DND-41 (cell line): ENCODE measurements at places on chromosomes 11 and 22.

DNA sequence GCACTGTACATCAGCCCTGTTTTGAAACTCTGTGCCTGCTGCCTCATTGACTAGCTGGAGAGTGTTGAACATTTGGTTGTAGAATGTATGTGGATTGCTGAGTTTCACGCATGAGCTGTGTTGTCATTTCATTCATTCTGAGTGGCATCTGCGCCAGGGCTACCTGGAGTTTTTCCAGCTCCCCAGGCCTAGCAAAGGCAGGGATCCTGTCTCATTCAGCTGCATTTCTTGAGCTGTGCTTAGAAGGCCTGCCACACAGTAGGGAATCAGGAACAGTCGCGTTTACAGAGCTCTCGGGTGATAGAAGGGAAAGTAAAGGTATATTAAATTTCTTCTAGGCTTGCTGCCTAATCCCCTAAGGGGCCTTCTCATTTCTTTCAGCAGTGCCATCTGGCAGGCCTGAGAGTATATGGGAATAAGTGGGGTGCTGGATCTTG is 44.3 kb downstream of the PTPRJ start:
- no peaks in the 10 kb centered on the region for H3K27me3 ChIP-seq
- no peak overlapping the region for H3K27ac ChIP-seq
- no peak overlapping the region for H3K4me3 ChIP-seq

- H3K27me3 ChIP-seq = peaks cover 23% of the 10 kb centered on the region
- no peak overlapping the region for H3K27ac ChIP-seq
- no peaks in the 10 kb centered on the region for H3K4me1 ChIP-seq
- DNase-seq = no peak
- no peak overlapping the region for H3K4me3 ChIP-seq
These were observed 50.7 kb downstream of the ARHGEF12 start for GRCh38 chr11:120386774-120387371.

DNA sequence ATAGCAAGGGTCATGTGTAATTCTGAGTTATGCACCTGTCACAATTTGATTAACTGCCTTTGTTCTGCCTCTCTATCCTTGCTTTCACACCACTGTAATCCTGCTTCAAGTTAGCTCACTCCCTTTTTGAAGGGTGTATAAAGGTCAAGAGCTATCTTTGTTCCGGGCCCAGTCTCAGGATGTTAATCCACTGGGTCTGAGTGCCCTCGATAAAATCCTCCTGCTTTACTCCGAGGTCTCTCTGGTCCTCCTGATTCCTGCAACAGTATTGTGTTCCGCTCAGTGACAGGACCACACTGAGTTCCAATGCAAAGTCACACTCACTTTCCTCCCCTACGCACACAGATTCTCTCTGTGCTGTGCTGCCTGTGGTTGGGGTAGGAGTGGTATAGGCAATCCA is 186.5 kb downstream of the DYNC2H1 start:
- H3K36me3 ChIP-seq = no peaks in the 10 kb centered on the region
- H3K4me3 ChIP-seq = no peak overlapping the region
- no peaks in the 10 kb centered on the region for H3K4me1 ChIP-seq
- H3K27ac ChIP-seq = no peak overlapping the region

DNA sequence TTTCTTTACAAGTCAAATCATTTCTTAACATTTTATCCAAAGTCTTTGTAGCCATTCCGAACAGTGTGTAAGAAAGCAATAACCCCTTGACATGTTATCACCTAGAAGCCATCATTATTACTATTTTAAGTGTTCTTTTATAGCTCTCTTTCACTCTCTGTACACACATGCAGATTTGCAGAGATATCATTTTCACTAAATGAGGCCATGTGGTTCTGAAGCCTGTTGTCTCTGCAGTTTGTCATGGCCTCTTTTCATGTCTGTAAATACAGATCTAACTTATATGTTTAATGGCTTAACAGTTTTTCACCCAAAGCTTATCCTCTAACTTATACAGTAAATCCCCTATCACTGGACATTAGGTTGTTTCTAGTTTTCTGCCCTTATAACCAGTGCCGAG is 166.8 kb downstream of the MYO18B start:
- peaks cover 17% of the 10 kb centered on the region for H3K27me3 ChIP-seq
- no peak for DNase-seq
- no peak overlapping the region for H3K4me3 ChIP-seq
- no peaks in the 10 kb centered on the region for H3K36me3 ChIP-seq

DNA sequence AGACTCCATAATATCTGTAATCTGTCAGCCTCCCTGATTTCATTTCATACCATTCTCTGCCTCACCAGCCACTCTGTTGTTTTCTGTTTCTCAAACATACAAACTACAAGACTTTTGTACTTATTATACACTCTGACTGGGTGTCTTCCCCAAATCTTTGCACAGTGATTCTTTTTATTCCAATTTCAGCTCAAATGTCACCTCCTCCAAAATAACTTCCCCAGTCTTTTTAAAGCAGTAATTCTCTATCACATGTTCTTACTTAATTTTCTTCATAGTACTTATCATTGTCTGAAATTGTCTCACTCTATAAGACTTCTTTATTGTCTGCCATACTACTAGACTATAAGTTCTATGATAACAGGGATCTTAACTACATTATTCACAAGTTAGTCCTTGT is 19.6 kb downstream of the SOX6 start:
- no peaks in the 10 kb centered on the region for H3K27me3 ChIP-seq
- H3K27ac ChIP-seq = no peak overlapping the region
- H3K36me3 ChIP-seq = no peaks in the 10 kb centered on the region

DNA sequence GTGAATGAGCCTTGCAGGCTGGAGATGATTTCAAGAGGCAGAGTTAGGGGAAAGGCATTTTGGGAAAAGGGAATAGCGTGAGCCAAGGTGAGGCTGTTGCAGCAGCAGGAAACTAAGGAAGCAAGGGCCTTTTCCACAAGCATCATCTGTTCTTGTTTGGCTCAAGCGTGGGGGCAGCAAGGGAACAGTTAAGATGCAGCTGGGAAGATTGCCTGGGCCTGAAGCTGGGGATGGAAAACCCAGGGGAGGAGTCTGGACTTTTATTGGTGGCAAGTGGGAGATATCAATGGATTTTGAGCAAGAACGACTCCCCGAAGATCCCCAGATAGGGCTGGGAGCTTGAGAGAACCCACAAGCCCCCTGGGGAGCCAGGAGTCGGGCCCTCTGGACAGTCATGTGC is 27.3 kb upstream of the PICK1 start:
- no peaks in the 10 kb centered on the region for H3K27me3 ChIP-seq
- DNase-seq = no peak
- H3K4me3 ChIP-seq = no peak overlapping the region
- H3K36me3 ChIP-seq = no peaks in the 10 kb centered on the region

DNA sequence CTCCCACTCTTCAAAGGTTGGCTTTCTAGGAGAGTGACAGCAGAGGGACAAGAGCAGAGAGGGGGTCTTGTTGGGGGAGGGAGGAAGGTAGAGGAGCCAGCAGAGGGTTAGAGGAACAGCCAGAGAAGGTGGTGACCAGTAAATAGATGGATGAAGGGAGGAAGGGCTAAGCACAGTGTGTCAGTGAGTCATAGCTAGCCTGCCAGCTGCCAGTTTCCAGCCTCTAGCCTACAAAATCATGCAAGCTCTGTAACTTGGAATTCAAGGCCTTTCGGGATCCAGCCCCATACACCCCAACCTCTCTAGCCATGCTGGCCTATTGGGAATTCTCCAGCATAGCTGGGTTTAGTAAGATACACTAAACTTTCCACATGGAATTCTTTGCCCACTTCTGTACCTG is 147.4 kb upstream of the TEAD1 start:
- peaks cover 44% of the 10 kb centered on the region for H3K27me3 ChIP-seq
- H3K4me3 ChIP-seq = no peak overlapping the region
- H3K27ac ChIP-seq = no peak overlapping the region
- no peaks in the 10 kb centered on the region for H3K4me1 ChIP-seq
- no peak for DNase-seq

DNA sequence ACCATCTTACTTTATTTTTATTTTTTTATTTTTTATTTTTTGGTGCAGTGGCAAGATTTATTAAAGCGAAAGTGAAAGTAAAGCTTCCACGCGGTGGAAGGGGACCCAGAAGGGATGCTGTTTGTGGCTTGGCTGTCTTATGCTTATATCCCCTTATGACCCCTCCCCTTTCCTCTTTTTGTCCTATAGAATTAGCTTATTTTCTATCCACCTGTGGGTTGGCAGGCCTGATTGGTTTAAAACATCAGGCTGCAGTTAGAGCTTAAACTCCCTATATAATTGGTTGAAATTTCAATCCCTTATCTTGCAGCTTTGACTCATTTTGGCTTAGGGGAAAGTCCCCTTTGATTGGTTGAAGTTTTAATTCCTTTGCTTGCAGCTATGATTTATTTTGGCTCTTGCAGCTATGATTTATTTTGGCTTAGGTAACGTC is 50.5 kb downstream of the NNMT start:
- H3K4me3 ChIP-seq = no peak overlapping the region
- no peaks in the 10 kb centered on the region for H3K27me3 ChIP-seq
- H3K36me3 ChIP-seq = no peaks in the 10 kb centered on the region
- no peak overlapping the region for H3K27ac ChIP-seq
- 0 out of 2 replicates have a peak, but pooled peaks cover 3% of the 10 kb centered on the region for H3K4me1 ChIP-seq

- H3K4me3 ChIP-seq = no peak overlapping the region
- H3K36me3 ChIP-seq = peaks cover 95% of the 10 kb centered on the region
- no peak overlapping the region for H3K27ac ChIP-seq
These were observed 6.6 kb upstream of the C22orf39 start for GRCh38 chr22:19454156-19454555.

DNA sequence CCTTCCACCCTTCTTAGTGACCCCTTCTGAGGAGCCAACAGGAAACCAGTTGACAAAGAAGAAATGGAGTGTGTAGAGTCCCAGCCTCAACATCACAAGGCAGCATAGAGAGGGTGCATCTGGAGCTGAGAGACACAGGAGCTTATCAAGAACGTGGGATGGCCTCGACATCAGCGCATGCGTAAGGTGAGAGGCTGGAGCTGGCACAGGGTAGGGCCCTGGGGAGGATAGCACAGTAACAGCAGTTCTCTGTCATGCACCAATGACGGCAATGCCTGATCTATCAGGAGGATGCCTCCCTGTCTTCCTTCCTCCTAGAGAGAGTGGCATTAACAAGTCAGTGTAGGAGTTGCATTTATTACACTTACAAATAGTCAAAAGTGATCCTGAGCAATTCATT is 426.1 kb downstream of the NTM start:
- H3K27ac ChIP-seq = no peak overlapping the region
- no peaks in the 10 kb centered on the region for H3K4me1 ChIP-seq
- peaks cover 11% of the 10 kb centered on the region for H3K27me3 ChIP-seq
- H3K36me3 ChIP-seq = no peaks in the 10 kb centered on the region
- no peak for DNase-seq
- H3K4me3 ChIP-seq = no peak overlapping the region

DNA sequence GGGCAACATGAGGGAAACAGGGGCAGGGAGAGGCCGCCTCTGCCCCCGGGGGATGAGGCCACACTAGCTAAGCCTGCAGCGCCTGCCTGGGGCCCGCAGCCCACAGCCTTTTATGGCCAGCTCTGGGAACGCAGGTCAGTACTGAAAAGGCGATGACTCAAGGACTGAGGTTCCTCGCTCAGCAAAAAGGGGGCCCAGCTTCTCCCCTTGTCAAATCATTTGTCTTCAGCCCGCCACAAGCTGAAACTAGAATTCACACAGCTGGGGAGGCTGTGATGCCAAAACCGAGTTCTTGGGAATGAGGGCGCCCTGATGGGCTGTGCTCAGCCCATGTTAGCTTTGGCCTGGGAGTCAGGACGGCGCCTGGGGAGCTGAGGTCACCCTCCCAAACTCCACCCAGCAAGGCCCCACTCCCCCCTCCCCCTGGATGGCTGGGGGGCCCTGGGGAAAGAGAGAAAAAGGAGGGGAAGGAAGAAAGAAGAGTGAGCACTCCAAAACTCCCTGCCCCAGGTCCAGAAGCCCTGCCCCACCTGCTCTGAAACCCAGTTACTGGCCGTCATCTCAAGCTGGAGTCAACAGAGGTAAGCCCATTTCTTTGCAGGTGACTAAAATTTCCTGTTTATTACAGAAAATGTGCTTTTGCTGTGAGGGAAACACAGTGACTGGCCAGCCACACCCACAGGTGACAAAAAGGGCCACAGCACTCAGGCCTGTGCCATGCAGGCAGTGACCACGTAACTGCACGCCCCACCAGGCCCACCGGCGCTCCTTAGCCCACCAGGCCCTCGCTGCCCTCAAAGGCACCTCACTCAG is 13.7 kb downstream of the EHD1 start:
- H3K4me1 ChIP-seq = peaks cover 33% of the 10 kb centered on the region
- H3K36me3 ChIP-seq = peaks cover 6% of the 10 kb centered on the region; the same call in 1 of the 2 replicates
- no peak overlapping the region for H3K4me3 ChIP-seq
- no peak for DNase-seq
- H3K27ac ChIP-seq = no peak overlapping the region
- no peaks in the 10 kb centered on the region for H3K27me3 ChIP-seq

GRCh38 chr11:63889344-63889743 is 27.6 kb downstream of the RCOR2 start:
- H3K4me3 ChIP-seq = no peak overlapping the region
- no peak for DNase-seq
- peak overlapping the region; percentile 90 for H3K27ac ChIP-seq

- H3K4me1 ChIP-seq = peaks cover 4% of the 10 kb centered on the region
- H3K4me3 ChIP-seq = no peak overlapping the region
- H3K27ac ChIP-seq = no peak overlapping the region
- no peak for DNase-seq
These were observed 11.9 kb downstream of the CHRM1 start for GRCh38 chr11:62909107-62909894.

- no peaks in the 10 kb centered on the region for H3K4me1 ChIP-seq
- H3K27me3 ChIP-seq = peaks cover 5% of the 10 kb centered on the region
- no peak overlapping the region for H3K27ac ChIP-seq
- no peak overlapping the region for H3K4me3 ChIP-seq
- no peak for DNase-seq
- H3K36me3 ChIP-seq = no peaks in the 10 kb centered on the region
These were observed 240.0 kb upstream of the BLID start for GRCh38 chr11:122355968-122356367.

- H3K36me3 ChIP-seq = no peaks in the 10 kb centered on the region
- no peak overlapping the region for H3K27ac ChIP-seq
- H3K4me3 ChIP-seq = no peak overlapping the region
- H3K4me1 ChIP-seq = peaks cover 31% of the 10 kb centered on the region
- H3K27me3 ChIP-seq = no peaks in the 10 kb centered on the region
- DNase-seq = no peak
These were observed 1.4 kb downstream of the CTTN start for GRCh38 chr11:70399681-70400112.

GRCh38 chr11:8532475-8532874 is 61.6 kb downstream of the STK33 start:
- no peak for DNase-seq
- no peak overlapping the region for H3K4me3 ChIP-seq
- H3K27ac ChIP-seq = no peak overlapping the region
- H3K36me3 ChIP-seq = no peaks in the 10 kb centered on the region
- no peaks in the 10 kb centered on the region for H3K27me3 ChIP-seq
- no peaks in the 10 kb centered on the region for H3K4me1 ChIP-seq

GRCh38 chr11:102611291-102611690 is 13.8 kb downstream of the MMP20 start:
- no peak overlapping the region for H3K27ac ChIP-seq
- H3K4me1 ChIP-seq = no peaks in the 10 kb centered on the region
- no peak for DNase-seq
- peaks cover 2% of the 10 kb centered on the region for H3K27me3 ChIP-seq
- no peak overlapping the region for H3K4me3 ChIP-seq

- no peak overlapping the region for H3K27ac ChIP-seq
- peaks cover 14% of the 10 kb centered on the region for H3K4me1 ChIP-seq
- H3K27me3 ChIP-seq = no peaks in the 10 kb centered on the region
These were observed 37.6 kb downstream of the LIF start for GRCh38 chr22:30208631-30209603.

GRCh38 chr11:114275280-114275679 is 20.9 kb upstream of the NNMT start:
- H3K4me3 ChIP-seq = no peak overlapping the region
- H3K27me3 ChIP-seq = peaks cover 26% of the 10 kb centered on the region
- no peak overlapping the region for H3K27ac ChIP-seq
